KBM-7 (cell line): ENCODE measurements at places on chromosomes 5 and 9.
A peak's percentile ranks its signal among the peaks of the same experiment; 100 is the strongest.

GRCh38 chr5:161546470-161547301 is at the start of gene GABRB2:
TSS of gene GABRB2 (minus strand) at chr5:161546725. CDS start at chr5:161546643, 82 bp downstream.
- DNase-seq = peak; percentile 72

GRCh38 chr9:37010180-37010579 is 23.9 kb downstream of the PAX5 start:
- DNase-seq = no peak

GRCh38 chr5:160799184-160799583 is 52.8 kb downstream of the ATP10B start:
- peak; percentile 90 for DNase-seq

DNA sequence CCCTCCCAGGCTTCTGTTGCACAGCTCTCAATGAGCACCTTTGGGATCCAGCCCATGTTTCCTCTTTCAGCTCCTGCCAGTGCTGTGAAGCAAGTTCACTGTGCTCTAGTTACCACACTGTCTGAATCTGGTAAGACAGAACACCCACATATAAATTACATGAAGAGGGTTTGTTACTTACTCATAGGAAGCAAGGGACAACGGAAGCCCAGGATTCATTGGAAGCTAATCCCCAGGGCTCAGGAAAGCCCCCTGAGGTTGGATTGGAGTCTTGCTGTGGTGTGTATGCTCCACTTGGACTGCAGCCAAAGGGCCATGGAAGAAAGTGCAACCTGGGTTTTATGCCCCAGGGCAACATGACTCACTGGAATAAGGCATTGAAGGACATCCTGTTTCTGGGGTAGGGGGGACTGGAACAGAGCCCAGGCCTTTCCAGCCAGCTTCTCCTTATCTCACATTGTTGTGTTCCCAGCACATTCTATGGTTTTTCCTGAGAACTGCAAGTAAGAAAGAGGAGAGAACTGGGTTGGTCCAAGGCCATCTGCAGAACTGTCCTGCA is 15.6 kb upstream of the CLK4 start:
- DNase-seq = no peak

DNA sequence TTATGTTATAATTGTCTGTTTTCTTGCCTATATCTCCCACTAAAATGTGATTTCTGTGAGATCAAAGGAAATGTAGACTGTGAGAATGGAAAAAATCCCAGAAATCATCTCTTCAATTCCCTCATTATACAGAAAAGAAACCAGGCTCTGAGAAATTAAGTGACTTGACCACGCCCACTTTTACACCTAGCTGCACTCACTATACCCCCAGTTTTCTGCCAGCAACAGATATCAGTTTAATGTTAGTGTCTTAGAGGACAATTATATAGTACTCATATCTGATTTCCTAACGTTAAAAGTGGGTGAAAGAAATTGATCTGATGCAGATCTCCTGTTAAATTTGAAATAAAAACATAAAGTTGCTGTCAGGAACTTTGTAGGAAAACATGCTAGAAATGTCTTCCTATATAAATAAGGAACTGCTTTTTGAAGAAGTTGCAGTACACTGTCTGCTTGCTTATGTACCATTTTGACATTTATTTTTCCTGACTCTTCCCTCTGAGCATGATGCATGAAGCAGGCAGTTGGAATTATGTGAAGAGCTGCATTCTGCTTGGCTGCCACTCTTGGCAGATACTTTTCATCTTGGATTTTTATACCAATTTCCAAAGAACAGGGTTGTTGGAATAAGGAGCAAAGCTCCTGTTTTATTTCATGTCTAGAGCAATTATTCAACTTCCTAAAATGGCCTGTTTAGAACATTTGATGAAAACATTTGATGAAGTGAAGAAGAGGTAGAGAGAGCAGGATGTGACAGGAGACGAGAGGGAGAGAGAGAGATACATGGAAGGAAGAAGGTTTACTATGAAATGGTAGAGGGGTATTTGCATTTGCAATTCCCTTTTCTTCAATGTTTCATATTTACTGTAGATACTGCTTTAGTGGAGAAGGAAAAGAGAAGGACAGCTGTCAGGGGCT is 57.3 kb upstream of the RICTOR start:
- DNase-seq = peak; percentile 11

GRCh38 chr9:123485216-123485615 is 129.2 kb downstream of the CRB2 start:
- no peak for DNase-seq

- DNase-seq = no peak
Observed at GRCh38 chr9:128073253-128073886, 5.3 kb downstream of the SLC25A25 start.

DNA sequence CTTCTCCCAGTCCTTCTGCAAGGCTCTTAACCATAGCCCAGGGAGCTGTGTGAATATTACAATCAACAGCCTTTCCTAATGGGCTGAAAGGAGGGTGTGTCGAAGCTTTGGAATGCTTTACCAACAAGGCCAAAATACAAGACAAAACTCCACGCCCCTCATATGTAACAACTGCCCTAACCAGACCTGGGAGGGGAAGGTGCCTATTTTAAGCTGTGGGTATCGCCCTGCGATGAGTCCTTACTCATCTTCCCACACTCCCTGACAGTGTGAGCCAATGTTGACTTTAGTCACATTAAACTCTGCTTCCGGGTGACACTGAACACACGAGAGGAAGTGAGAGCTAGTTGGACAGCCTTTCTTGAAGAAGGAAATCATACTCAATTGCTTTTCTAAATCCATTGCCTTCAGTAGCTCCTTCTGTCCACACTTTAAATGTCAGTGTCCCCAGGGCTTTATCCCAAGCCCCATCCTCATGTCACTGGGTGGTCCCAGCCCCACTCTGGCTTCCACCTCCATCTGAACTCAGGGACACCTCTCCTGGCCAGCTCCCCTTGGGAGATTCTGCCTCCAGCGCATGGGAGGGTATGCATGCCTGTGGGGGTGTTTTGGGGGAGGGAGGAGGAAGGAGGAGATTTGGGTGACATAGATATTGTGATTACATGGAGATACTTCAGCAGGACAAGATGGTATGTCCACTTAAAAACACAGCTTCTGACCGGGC is 6.5 kb upstream of the TBC1D9B start:
- peak; percentile 61 for DNase-seq

- no peak for DNase-seq
Observed at GRCh38 chr9:108900176-108900575, 33.7 kb downstream of the ELP1 start.

DNA sequence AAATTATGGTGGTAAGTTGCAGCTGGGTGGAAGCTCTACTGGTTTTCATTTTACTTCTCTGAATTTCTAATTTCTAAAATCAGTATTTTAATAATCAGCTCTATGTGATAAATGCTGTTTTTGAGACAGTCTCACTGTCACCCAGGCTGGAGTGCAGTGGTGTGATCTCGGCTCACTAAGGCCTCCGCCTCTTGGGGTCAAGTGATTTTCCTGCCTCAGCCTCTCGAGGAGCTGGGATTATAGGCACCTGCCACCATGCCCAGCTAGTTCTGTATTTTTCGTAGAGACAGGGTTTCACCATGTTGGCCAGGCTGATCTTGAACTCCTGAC is 1.5 kb upstream of the RALGDS start:
- no peak for DNase-seq

DNA sequence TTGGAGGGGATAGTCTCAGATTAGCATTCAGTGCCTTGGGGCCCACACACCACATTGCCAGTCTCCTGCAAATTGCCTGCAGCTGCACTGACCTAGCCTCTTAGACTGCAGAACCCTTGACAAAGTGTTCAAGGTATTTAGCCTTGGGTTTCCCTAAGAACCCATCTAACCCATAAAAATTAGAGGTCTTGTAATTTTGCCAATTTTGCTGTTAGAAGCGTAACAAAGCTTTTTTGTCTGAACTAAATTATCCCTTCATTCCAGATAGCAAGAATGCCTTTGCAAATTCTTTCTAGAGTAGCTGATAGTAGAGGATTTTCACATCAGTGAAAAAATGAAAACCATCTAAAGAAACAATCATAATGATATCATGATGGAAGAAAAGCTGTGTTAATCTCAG is 74.0 kb upstream of the CCNG1 start:
- DNase-seq = no peak

- no peak for DNase-seq
Observed at GRCh38 chr5:1255081-1255561, 29.9 kb downstream of the SLC6A18 start.

DNA sequence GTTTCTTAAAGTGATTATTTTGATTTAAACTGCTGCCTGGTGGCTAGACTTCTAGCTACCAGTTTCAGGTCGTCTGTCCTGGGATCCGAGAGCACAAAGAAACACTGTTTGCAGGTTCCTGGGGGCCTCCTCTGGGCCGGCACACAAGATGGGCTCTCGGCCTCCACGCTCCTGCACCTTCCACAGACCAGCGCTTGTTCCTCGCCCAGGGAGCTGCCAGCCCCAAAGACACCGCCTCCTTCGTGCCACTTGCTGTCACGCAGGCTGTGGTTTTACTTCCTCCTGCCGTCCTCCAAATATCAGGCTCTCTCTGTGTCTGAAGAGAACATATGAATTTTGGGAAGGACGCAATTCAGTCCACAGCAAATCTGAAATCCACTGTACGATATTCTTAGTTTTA is 105.8 kb downstream of the ROR2 start:
- DNase-seq = peak; percentile 55

GRCh38 chr9:115758441-115758840 is 395.1 kb upstream of the PAPPA start:
- no peak for DNase-seq

- no peak for DNase-seq
Observed at GRCh38 chr5:157867751-157868387, 8.9 kb upstream of the CLINT1 start.

GRCh38 chr5:93674138-93674537 is 67.3 kb downstream of the POU5F2 start:
- no peak for DNase-seq
